ENCODE measurements at places on chromosomes 4 and X.

DNA sequence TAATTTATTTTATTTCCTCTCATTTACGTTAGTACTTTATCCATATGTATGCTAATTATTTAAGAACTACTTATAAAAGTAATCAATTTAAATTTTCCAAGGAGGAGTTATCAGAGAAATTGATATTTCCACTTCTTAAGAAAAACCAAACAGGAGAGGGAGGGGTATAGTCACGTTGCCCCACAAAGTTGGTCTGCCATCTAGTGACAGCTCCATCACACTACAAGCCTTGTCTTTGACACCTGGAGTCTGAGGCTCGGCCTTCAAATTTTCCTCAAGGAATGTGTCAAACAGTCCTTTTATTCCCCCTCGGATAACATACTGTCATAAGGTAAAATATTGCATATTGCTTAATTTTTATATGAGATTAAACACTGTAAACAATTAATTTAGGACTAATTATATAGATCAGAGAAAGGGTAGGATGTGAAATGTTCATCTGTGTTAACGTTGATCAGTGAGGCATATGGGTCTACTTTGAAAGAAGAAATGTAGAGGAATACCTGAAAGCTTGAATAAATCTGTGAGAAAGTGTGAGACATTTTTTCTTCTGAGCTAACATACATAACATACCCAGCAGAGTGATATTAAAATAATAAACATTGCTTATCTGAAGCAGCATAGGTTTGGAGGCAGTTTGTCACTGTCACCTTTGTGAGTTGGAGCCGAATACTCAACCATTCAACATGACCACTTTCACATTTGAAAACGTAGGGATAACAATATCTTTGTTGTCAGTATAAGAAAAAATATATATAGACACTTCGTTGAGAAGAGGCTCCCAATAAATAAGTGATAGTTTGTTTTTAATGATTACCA is 114.4 kb downstream of the GLRA3 start:
- DNase-seq = peak; percentile 76

DNA sequence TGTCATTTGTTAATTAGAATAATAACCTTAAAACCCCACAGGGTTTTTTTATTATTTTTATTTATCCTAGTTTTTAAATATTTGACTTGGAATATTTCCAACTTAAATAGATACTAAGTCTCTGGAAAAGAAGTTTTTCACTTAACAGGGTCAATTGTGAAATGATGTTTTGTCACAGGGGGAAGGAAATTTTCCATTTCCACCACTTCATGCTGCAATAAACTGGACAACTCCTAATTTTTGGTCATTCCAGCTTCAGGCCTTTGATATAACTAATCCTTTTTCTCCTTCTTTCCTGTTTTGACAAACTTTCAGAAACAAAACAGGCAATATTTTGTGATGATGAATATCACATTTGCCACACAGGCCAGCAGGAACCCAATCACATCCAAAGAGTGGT is 45.3 kb downstream of the UGT2B10 start:
- no peak for DNase-seq

DNA sequence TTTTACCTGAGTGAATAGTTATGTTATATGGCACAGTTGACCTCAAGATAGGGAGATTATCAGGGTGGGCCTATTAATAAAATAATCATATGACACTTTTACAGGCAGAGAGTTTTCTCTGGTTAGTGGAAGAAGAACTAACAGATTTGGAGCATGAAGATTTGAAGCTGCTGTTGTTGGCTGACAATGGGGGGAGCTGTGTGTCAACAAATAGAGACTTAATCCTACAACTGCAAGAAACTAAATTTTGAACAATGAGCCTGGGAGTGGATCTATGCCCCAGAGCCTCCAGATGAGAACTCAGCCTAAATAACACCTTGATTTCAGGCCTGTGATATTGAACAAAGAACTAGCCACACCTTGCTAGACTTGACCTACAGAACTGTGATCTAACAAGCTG is 7.2 kb upstream of the CCSER1 start:
- no peak for DNase-seq

DNA sequence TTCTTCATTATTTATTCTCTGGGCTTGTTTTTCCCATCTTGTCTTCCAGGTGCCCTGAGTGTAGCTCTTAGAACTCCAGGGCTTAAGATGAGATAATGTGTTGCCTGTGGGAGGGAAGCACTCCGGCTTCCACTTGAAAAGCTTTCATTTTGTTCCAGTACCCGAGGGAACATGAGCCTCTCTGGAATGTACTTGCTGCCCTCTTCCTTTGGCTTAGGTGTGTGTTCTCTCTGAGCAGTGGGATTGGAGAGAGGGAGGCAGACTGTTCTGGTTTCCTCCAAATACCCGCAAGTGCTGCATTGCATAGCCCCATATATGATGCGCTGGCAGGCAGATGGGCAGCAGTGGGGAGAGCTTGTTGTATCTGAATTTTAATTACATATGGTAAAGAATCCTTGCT is 861 bp upstream of the DTHD1 start:
- peak; percentile 67 for DNase-seq

DNA sequence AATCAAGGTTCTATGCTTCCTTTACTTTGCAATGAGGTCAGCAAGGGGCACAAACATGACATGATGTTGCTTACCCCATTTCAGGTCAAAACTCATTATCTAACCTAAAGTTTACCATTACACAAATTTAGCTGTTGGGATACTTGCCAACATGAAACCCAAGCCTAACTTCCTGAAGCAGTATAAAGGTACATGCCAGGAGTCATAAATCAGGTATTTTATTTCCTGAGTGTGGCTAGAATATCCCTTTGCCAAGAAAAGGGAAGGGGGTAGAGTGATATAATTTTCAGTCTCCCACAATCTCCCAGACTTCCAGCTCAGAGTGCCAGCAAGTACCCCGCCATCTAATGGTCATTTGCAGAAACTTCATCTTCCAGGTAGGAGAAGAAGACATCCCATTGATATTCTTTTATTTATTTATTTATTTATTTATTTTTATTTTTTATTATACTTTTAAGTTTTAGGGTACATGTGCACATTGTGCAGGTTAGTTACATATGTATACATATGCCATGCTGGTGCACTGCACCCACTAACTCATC is 136.6 kb downstream of the NEXMIF start:
- DNase-seq = no peak

- DNase-seq = no peak
Observed at GRCh38 chr4:38415682-38416081, 248.3 kb upstream of the KLF3 start.

- DNase-seq = no peak
Observed at GRCh38 chrX:123822965-123823364, 36.9 kb upstream of the XIAP start.

DNA sequence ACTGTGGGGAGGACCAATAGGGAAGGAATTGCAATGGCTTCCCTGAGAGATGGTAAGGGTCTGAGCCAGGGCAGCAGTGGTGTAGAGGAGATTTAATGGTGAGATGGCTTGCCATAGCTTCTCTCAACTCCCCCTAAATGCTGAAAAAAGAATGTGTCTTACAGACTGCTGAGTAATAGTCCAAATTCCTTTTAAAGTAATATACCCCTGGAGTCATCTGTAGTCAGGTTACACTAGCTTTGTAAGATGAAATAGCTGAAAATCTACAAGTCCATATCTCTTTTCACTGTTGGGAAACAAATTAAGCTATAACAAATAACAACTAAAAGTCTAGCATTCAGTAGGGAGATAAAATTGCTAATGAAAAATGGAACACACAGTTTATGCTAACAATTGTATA is 33.5 kb downstream of the MAPK10 start:
- no peak for DNase-seq

DNA sequence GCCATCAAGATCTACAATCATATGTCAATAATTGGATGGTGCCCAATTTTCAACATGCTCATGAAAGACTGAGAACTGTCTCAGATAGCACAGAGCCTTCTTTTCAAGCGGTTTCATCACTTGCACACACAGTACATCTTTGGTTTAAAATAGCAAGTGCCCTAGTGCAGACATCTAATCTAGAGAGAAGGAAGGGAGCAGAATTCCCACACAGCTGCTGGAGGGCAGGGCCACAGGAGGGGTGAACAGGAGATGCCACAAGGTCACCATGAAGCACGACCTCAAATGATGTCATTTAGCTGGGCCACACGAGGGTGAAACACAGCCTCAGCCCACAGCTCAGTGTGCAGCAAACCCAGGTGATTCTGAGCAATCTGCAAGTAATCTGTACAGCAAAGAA is 24.3 kb downstream of the LEF1 start:
- DNase-seq = no peak

GRCh38 chr4:147809211-147809610 is 77.3 kb downstream of the ARHGAP10 start:
- no peak for DNase-seq

- peak; percentile 40 for DNase-seq
Observed at GRCh38 chr4:8272472-8273428, 3.2 kb downstream of the HTRA3 start.

DNA sequence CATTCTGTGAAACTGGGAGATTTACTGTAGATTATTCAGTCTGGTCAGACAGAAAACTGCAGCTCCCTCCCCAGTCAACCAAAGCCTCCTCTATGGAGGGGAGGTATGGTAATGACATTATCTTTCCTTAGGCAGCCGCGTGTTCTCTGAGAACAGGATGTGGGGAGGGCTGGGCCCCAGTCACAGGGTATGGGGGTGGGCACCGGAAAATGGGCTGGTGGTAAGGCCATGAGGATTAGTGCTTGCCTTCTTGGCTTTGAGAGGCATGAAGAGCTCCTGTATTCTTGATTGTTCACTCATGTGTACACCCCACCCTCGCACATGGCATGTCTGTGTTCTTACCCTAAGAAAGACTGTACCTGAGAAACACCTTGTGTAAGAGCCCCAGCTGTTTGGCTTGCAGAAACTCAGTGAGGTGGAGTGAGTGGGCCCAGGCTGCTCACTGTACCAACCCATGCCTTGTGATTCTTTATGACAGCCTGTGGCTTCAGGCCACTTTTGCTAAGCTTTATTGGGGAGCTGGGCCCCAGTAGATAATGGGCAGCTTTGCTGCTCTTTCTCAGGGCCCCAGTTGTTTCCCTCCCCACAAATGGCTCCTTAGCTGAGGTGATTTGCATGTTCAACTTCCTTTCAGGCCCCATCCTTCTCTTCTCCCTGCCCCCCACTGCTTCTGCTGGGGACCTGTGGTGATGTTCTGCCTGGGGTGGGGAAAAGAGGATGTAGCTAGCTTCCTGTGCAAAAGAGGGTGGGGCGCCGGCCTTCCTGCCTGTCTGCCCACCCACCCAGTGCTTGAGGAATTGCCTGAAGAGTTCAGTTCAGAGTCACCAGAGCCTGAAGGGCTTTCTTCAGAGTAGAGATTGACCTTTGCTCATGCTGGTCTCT is 30.7 kb downstream of the MSN start:
- DNase-seq = no peak

DNA sequence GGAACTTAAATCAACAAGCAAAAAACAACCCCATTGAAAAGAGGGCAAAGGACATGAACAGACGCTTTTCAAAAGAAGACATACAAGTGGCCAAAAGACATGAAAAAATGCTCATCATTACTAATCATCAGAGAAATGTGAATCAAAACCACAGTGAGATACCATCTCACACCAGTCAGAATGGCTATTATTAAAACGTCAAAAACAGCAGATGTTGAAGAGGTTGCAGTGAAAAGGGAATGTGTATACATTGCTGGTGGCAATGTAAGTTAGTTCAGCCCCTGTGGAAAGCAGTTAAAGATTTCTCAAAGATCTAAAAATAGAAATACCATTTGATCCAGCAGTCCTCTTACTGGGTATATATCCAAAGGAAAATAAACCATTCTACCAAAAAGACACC is 22.6 kb downstream of the RTL9 start:
- DNase-seq = peak; percentile 30

GRCh38 chrX:134885336-134886001 is 105.3 kb upstream of the SMIM10 start:
- no peak for DNase-seq

DNA sequence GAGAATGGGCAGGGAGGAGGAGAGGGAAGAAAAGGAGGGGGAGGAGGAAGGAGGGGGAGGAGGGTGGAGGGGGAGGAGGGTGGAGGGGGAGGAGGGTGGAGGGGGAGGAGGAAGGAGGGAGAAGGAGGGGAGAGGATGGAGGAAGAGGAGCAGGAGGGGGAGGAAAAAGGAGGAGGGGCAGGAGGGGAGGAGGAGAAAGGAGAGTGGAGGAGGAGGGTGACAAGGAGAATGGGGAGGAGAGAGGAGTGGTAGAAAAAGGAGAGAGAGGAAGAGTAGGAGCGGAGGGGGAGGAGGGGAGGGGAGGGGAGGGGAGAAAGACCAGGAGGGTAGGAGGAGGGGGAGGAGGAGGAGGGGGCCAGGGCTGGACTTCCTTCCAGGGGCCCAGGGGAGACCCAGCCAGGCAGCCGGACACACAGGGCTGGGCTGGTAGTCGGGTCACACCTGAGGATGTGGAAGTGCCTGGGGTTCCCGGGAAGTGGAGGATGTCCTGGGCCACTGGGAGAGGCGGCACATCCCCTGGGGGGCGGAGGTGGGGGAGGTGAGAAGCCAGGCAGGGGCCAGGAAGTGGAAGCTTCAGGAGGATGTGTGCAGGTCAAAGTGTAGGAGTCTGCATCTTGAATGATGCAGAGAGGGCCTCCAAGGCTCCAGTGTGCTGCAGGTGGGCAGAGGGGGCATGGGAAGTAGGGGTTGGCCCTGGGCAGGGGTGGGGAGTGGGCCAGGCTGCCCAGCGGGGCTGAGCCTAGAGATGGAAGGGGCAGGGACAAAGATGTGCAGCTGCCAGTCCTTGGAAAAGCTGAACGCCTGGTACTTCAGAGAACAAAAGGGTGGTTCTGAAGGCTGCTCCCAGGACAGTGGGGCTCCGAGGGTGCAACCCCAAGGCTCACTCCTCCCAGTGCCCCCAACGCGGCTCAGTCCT is 18.8 kb downstream of the IL3RA start:
- no peak for DNase-seq
